ENCODE measurements at places on chromosomes 1 and 21.

DNA sequence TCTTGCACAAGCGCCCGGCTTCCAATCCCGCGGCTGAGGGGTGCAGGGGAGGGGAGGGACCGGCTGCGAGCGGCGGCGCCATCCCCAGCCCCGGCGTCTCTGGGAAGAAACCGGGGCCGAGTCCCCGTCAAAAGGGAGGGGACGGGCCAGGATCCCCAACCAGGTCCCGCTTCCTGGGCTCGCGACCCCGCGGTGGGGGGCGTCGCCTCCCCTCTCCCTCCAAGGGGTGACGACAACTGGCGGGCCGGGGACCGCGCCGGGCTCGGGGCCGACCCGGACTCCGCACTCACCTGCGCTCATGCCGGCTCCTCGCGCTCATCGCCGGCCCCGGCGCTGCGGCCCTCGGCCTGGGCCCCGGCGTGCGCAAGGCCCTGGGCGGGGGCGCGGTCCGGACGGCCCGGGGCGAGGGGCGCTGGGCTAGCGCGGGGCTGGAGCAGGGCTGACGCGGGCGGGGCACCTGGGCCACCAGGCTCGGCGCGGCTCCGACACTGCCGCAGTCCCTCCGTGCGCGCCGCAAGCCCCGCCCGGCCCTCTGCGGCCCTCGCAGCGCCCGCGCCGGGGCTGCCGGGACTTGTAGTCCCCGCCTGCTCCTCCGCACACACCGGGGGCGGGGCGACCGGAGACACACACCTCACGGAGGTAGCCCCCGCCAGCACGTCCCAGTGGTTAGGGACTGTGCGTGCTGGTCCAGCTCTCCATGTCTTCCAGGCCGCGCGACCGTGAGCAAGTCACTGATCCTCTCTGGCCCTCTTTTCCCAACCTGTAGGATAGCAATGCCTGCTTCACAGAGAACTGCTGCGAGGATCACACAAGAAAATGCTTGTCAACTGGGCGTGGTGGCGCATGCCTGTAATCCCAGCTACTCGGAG lies at the start of gene ATP13A2:
TSS of gene ATP13A2 (minus strand) at position 490 of the 869 bp plus-strand sequence. CDS start at position 300, 190 bp downstream.
- DNase-seq = no peak

DNA sequence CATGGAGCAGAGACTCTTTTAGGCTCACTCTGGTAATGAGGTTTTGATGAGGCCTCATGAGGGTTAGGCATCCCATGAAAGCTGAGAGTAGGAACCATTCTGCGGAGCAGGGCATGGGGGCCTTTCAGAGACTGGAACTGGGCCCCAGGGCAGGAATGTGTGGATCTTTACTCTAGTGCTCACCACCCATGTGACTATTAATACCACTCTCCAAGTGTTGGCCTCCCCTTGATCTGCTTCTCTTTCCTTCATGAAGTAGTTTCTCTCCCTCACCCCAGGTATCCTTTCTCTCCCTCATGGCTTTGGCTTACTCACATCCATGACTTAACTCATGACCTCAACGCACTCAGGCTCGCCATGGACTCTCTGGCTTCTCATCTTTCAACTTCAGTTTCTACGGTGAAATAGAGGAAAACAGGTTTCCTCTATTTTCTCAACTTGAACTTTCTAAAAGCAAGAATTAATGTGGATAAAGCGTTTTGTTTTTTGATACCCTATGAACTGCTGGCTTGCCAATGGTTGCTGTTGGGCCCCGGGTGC lies 50.5 kb upstream of the GADD45A start:
- DNase-seq = no peak

GRCh38 chr1:224448453-224449017 lies 13.9 kb upstream of the WDR26 start:
- no peak for DNase-seq

DNA sequence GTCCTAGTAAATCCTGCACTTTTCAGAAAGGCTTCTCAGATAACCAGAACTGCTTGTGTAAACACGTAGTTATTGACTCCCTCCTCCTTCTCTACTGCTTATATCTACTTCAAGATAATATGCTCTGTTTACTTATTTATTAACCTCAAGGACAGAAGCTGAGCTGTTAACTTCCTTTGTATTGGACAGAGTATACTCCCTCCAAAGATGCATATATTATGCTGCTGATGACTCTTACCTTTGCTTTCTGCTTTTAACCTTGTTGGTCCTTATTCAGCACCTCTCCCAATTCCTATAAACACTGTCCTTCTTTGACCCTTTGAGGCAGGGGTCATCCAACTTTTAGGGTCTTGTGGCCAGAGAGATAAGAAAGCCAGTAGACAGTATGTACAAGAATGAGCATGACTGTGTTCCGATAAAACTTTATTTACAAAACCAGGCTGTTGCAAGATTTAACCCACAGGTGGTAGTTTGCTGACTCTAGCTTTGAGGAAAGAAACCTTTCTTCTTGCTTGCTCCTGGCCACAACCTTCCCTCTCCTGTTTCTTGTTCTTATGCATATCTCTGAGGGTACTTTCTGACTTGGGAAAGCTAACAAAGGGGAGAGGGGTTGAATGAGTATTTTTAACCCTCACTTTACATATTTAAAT lies 4.9 kb downstream of the TPM3 start:
- no peak for DNase-seq

DNA sequence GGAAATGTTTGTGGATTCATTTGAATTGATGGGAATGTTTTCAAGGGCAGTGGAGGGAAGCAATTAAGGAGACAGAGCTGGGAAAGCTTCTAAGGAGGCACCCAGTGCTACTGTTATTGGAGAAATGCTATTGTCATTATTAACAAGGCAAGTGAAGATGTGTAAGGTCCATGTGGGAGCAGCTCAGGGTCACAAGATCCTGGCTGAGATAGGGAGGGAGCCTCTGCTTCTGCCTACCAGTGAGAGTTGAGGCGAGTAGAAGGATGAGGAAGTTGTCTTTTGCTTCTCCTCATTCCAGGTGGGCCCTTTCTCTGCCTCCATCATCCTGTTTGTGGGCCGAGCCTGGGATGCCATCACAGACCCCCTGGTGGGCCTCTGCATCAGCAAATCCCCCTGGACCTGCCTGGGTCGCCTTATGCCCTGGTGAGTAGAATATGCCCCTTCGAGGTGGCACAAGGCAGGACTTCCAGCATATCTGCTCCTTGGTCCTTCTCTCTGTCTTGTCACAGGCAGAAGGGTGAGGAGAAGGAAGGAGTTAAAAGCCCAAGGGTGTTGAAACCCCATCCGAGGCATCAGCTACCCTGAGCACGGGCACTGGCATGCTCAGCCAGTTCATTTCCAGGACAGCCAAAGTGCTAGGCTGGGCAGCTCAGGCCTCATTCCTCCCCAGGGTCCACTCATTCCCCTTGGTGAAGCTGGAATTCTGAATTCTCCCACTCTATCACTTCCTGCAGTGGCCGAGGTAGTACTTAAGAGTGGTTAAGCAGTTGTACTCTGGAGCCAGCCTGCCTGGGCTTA lies 3.7 kb downstream of the MFSD2A start:
- no peak for DNase-seq

GRCh38 chr1:156523801-156524480 lies 23.4 kb upstream of the MEF2D start:
- no peak for DNase-seq

DNA sequence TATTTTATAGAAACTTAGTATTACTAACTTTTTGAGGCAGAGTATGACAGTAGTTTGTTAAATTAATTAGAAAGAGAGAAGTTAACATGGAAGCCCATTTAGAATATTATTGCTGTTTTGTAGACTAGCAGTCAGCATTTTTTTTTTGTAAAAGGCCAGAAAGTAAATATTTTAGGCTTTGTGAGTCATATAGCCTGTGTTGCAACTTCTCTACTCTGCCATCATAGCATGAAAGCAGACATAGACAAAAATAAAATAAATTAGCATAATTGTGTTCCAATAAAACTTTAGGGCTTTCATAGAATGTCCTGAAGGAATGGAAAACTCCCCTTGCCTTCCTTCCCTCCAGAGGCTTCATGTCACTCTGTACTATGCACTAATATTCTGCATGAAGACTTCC lies 12.3 kb upstream of the RGS4 start:
- DNase-seq = no peak

GRCh38 chr1:13662493-13662892 lies 37.5 kb upstream of the PRDM2 start:
- DNase-seq = no peak

GRCh38 chr1:89632657-89633247 lies at the start of gene LRRC8C:
TSS of gene LRRC8C (plus strand) at chr1:89633120. CDS start at chr1:89686474, 53,354 bp downstream.
- no peak for DNase-seq

- no peak for DNase-seq
Measured at GRCh38 chr1:31020007-31020790, 45.3 kb downstream of the PUM1 start.

- DNase-seq = no peak
Measured at GRCh38 chr1:58304346-58304975, 242.1 kb downstream of the OMA1 start.

GRCh38 chr1:43279161-43279560 lies 6.2 kb downstream of the C1orf210 start:
- DNase-seq = no peak

DNA sequence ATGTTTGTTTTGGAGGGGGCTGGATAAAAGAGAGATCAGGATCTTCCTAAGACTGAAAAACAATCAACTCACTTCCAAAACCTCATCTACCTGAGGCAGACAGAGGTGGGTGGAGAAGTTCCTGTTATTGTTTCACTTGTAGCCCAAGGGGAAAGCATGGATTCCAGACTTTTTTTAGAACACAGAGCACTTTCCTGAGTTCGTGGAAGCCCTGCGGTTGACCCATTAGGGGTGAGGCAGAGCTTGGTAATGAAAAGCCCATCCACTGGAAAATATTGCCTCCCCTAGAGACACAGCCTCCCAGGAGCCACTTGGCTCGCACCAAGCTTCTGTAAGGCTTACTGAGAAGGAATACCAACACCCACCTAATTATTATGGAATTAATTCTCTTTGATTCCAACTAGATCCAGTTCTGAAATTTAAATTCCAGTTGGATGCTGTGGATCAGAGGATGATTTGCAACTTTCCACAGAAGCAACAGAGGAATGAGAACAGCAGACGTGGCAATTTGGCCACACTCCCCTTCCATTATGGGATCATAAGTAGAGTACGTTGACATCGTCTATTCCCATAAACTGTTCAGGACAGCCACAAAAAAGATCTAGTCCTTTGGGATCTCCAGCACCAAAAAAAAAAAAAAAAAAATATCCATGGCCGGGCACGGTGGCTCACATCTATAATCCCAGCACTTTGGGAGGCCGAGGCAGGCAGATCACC lies 4.1 kb upstream of the PEF1 start:
- DNase-seq = no peak

DNA sequence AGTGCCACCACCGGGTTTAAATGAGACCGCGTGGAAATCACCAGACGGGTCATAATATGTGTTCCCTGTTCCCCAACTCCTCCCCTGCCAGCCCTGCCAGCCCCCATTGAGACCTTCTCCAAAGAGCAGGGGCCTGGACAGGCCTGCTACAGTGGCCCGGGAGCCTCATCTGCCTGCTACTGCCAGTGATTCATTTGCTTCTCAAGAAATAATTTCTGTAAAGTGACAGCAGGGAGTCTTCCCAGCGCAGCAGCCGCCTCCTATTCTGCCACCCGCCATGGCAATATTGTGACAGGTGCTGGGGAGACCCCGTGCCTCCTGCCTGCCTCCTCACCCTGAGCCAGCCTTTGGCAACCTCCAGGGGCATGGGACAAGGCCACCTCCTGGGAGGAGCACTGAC lies 8.9 kb downstream of the IFFO2 start:
- DNase-seq = no peak

DNA sequence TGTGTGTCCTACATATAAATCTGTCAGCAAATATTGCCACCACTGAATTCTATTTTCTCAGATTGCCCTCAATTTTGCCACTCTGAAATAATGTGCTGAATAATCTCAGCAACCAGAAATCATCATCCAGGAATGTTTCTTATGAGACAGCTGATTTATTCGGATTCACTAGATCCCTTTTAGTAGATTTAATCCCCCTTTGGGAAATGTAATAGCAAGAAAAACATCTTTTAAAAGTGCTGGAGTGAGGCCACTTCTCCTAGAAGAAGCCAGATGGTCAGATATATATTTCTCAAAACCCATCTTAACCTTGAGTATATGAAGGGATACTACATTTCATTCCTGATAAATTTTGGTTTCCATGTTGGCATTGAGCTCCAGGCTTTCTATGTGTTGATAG lies 327.7 kb downstream of the SMYD3 start:
- DNase-seq = no peak

- no peak for DNase-seq
Measured at GRCh38 chr1:153536671-153537375, 1.0 kb upstream of the S100A6 start.

DNA sequence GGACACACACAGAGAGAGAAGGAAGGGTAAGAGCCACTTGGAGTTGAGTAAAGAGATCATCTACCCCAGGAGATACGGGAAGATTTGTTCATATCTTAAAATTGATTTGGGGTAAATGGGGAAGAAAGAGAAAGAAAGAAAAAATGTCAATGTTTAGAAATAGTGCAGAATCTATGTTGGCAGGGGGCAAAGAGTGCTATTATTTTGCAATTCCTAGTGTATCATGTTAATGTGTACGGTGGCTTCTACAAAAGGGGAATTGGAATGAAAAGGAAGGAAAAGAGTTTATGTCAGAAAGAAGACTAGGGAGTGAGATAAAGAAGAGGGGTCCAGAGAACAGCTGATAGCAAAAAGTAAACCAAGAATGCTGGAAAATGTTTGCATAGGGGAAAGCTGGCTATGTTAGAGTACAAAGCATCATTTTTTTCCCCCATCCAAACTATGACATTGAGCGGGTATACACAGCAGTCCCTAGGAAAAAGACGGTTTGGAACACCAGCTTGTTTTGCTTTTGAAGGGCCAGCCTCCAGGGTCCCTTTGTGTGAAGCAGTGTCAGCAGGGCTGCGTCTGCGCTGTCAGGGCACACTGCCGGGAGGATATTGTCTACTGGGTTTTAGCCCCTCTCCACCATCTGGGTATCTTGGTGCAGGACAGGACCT lies 10.8 kb downstream of the LRRC8D start:
- no peak for DNase-seq

DNA sequence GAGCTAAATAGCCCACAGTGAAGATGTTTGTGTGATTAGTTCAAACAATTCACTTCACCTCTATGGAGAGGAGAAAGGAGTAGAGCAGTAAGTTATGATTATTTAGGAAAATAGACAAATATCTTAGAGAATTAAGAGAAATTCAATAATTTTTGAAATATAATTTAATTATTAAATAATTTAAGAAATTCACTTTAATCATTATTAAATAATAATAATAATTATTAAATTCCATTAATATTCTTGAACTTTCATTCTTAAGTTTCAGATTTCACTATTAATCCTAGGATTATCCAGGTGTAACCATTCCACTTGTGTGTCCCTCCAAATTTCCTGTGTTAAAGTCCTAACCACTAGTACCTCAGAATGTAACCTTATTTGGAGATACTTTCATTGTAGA lies 58.9 kb upstream of the RGS18 start:
- DNase-seq = no peak

GRCh38 chr1:212062832-212063438 lies 27.4 kb downstream of the DTL start:
- no peak for DNase-seq

GRCh38 chr1:244789731-244790130 lies 45.7 kb upstream of the COX20 start:
- no peak for DNase-seq

GRCh38 chr1:2481885-2482284 lies 5.8 kb downstream of the PLCH2 start:
- no peak for DNase-seq
